ENCODE measurements at places on chromosomes 2 and 18.

DNA sequence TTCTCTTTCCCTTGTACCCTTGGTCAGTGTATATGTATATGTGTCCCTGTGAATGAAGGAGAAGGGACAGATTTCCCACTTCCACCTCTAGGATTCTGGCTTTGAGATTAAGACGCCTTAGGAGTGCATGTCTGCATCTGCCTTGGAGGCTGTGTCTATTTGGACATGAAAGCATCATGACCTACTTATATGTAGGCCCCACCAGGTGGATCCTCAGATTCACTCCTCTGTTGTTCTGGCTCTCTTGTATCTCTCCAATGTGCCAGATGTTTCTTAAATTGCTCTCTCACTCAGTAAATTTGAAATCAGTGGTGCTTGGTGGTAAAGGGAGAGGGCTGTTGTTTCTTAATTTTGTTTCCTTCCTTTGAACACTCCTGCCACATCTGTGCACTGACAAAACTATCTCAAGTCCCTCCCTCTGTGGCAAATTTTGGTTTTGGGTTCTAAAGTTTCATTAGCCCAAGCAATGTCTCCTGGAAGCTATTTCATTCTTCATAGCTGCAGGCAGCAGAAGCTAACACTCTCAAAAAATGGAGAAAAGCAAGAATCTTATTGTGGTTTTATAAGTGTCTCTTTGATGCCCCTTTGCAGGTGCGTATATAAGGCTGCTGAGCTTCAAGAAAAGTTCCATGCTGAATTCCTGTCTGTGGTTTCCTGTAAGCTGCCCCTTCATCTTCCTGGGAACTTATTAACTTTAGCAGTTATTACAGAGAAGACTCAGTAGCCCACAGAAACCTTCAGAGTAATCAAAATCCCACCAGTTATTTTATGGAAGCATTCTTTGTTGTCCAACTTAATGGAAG, 179.7 kb upstream of the SETBP1 start:
- DNase-seq, result no peak

DNA sequence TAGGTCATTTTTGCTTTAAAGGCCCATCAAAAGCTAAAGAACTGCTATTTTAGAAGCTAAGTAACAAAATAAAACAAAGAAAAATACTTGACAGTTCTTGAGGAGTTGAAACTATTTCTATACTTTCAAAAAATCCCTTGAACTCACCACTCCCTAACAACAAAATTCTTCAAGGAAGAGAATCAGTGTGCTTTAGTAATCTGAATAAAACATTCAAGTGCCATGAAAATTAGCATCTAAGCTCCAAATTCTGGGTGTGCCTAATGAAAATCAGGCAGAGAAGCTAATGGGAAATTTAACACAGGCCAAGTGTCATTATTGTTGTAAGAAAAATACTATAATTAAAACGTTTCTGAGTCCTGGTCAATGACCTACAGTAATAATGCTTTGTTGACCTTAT, 456.3 kb downstream of the ZEB2 start:
- DNase-seq, result no peak

GRCh38 chr18:53886058-53886457, 338.4 kb downstream of the MBD2 start:
- no peak for DNase-seq

GRCh38 chr2:3704692-3705091, 1.3 kb downstream of the DCDC2C start:
- DNase-seq, result peak; percentile 22
